ENCODE measurements at places on chromosomes 2 and 18.

DNA sequence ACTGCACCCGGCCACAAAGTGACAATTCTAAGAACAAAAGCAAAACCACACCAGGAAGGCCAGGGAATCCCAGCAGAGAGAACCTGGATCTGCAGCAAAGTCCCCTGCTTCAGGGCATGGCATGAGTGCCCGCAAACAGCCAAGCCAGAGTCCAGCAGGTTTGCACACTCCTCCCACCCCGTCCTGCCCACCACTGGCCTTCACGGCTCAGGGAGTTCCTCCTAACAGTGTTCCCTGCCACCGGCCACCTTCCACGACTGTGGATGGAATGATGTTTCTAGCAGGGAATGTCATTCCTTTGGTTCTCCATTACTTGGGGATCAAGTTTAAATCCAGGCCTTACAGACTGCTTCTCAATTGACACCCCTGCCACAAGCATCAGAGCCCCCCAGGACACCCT is 42.0 kb upstream of the B3GNT7 start:
- H3K4me1 ChIP-seq, result no peaks in the 10 kb centered on the region
- no peak overlapping the region for H3K4me3 ChIP-seq
- H3K27me3 ChIP-seq, result peaks cover 1% of the 10 kb centered on the region
- DNase-seq, result no peak

- no peak for DNase-seq
- no peak overlapping the region for H3K27ac ChIP-seq
- H3K4me3 ChIP-seq, result no peak overlapping the region
- peaks cover 2% of the 10 kb centered on the region for H3K36me3 ChIP-seq
- no peaks in the 10 kb centered on the region for H3K4me1 ChIP-seq
Observed at GRCh38 chr2:104673225-104673624, 180.7 kb upstream of the POU3F3 start.

- no peak for DNase-seq
- H3K36me3 ChIP-seq, result no peaks in the 10 kb centered on the region
- no peaks in the 10 kb centered on the region for H3K4me1 ChIP-seq
- H3K27ac ChIP-seq, result no peak overlapping the region
- H3K27me3 ChIP-seq, result peaks cover 29% of the 10 kb centered on the region
- H3K4me3 ChIP-seq, result no peak overlapping the region
Observed at GRCh38 chr2:238939074-238939473, 91.2 kb downstream of the TWIST2 start.

DNA sequence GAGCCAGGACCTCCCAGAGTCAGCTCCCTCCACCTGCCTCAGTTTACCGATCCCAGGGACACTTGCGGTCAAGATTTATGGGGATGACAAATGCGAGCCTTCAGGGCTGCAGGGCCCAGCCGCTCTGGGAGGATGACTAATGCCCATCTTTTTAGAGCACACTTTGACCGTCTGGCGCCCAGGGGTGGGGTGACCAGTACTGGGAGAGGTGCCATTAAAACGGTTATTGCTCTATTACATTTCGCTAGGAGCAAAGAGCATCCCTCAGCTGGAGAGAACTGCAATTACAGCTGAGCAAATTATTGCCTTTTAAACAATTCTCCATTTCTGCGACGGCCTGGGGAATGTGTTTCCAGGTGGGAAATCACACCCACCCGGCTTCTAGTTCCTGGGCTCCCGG is 42.6 kb upstream of the HPCAL1 start:
- H3K27me3 ChIP-seq, result peaks cover 13% of the 10 kb centered on the region
- H3K4me1 ChIP-seq, result peaks cover 5% of the 10 kb centered on the region
- DNase-seq, result no peak
- H3K27ac ChIP-seq, result no peak overlapping the region
- no peaks in the 10 kb centered on the region for H3K36me3 ChIP-seq

DNA sequence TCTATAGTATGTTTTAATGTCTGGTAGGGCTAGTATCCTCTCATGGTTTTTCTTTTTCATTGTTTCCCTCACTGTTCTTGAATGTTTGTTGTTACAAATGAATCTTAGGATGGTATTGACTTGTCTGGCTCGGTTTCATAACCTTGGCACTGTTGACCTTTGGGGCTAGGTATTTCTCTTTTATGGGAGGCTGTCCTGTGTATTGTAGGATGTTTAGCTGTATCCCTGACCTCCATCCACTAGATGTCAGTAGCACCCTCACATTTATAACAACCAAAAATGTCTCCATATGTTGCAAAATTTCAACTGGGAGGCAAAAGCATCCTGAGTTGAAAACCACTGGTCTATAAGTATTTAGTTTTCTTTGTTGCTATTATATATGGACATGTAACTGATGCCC is 7.0 kb upstream of the AOX1 start:
- no peaks in the 10 kb centered on the region for H3K27me3 ChIP-seq
- peaks cover 8% of the 10 kb centered on the region for H3K4me1 ChIP-seq
- no peak overlapping the region for H3K27ac ChIP-seq
- DNase-seq, result no peak
- H3K4me3 ChIP-seq, result no peak overlapping the region

DNA sequence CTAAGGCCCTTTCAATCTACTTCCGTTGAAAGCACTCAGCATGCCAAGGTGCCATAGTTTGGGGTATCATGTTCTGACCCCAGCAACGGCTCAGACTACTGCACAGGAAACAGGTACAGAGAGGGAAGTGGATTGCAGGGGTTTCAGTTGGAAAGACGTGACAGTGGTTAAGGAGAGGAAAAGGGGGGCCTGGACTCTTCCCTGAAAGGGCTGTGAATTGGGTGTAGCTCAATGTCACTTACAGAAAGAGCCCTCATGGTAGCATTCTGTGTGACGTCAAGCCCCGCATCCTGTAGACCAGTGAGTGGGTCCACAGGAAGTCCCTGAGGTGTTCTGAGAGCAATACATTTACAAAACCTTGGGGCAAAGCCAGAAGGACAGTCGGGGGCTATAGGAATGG is 121.5 kb upstream of the GYPC start:
- no peak for DNase-seq
- no peaks in the 10 kb centered on the region for H3K36me3 ChIP-seq
- H3K27me3 ChIP-seq, result peaks cover 65% of the 10 kb centered on the region
- H3K4me1 ChIP-seq, result peaks cover 5% of the 10 kb centered on the region
- no peak overlapping the region for H3K4me3 ChIP-seq
- no peak overlapping the region for H3K27ac ChIP-seq

- H3K4me3 ChIP-seq, result no peak overlapping the region
- no peak overlapping the region for H3K27ac ChIP-seq
- peaks cover 31% of the 10 kb centered on the region for H3K27me3 ChIP-seq
- H3K4me1 ChIP-seq, result peaks cover 7% of the 10 kb centered on the region
- peaks cover 2% of the 10 kb centered on the region for H3K36me3 ChIP-seq
Observed at GRCh38 chr2:7400628-7401027, 483.4 kb downstream of the RNF144A start.

- no peaks in the 10 kb centered on the region for H3K27me3 ChIP-seq
- peaks cover 6% of the 10 kb centered on the region for H3K36me3 ChIP-seq
- peaks cover 30% of the 10 kb centered on the region for H3K4me1 ChIP-seq
- H3K4me3 ChIP-seq, result no peak overlapping the region
Observed at GRCh38 chr18:45007531-45007930, 326.8 kb downstream of the SETBP1 start.

DNA sequence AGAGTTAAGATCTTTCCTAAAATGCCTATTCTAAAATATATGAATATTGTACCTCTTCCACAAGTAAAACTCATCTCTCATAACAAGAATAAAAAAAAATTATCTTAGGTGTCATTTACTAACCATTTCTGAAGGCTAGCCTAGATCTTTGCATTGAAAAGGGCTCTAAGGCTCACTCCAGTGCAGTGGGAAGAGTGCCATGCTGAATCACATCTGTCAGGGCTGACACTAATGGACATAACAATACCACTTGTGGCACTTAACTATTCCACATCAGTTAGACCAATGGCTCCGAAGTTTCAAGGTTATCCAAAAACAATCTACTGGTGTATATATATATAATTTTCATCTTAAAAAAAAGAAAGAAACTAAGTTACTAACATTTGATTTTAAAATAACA is 130.2 kb downstream of the EXOC6B start:
- H3K4me1 ChIP-seq, result peaks cover 5% of the 10 kb centered on the region
- no peaks in the 10 kb centered on the region for H3K27me3 ChIP-seq
- no peak overlapping the region for H3K27ac ChIP-seq
- H3K36me3 ChIP-seq, result peaks cover 6% of the 10 kb centered on the region
- no peak overlapping the region for H3K4me3 ChIP-seq

DNA sequence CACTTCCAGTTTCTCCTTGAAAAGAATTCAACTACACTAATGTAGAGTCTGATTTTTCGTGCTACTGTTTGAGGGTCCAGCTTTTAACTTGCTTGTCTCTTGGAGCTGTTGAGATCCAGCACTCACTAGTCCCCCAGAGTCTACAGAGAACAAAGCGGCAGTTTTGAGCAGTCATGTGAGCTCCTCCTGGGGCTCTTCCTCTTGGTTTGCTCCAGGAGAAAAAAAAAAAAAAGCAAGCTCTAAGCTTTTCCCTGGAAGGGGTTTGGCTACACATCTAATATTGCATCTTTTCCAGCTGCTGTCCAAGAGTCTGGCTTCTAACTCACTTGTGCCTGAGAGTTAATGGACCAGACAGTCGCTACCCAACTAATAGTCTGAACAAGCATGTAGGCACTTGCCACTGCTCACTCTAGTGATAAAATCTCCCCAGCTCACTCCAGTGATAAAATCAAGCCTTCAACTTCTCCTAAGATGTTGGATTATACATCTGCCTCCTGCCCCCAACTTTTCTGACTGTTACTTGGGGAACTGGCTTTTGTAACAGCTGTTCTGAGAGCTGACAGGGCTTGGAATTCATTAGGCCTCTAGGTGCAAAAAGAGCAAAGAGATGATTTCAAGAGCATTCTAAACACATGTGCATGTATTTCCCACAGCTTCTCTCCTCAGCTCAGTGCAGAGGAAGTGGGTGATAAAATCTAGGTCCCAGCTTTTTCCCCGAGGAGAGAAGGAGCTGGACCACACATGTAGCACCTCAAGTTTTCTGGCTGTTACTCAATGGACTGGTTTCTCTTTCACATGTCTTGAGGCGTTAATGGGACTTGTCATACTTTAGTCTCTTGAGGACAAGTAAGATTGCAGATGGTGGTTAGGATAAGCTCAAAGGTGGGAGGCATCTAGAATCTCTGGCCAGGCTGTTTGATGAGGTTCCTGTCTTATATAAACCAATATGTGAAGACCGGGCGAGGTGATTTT is 750.5 kb downstream of the LRP1B start:
- no peaks in the 10 kb centered on the region for H3K27me3 ChIP-seq
- H3K36me3 ChIP-seq, result no peaks in the 10 kb centered on the region
- H3K4me1 ChIP-seq, result no peaks in the 10 kb centered on the region
- no peak overlapping the region for H3K4me3 ChIP-seq
- no peak overlapping the region for H3K27ac ChIP-seq

- no peak overlapping the region for H3K4me3 ChIP-seq
- DNase-seq, result no peak
- H3K27ac ChIP-seq, result no peak overlapping the region
- H3K27me3 ChIP-seq, result no peaks in the 10 kb centered on the region
- no peaks in the 10 kb centered on the region for H3K4me1 ChIP-seq
Observed at GRCh38 chr2:40118622-40119021, 333.3 kb downstream of the SLC8A1 start.

- DNase-seq, result no peak
- no peaks in the 10 kb centered on the region for H3K27me3 ChIP-seq
- peaks cover 8% of the 10 kb centered on the region for H3K4me1 ChIP-seq
- no peak overlapping the region for H3K4me3 ChIP-seq
- no peak overlapping the region for H3K27ac ChIP-seq
Observed at GRCh38 chr2:181904022-181904632, 12.6 kb downstream of the ITPRID2 start.

DNA sequence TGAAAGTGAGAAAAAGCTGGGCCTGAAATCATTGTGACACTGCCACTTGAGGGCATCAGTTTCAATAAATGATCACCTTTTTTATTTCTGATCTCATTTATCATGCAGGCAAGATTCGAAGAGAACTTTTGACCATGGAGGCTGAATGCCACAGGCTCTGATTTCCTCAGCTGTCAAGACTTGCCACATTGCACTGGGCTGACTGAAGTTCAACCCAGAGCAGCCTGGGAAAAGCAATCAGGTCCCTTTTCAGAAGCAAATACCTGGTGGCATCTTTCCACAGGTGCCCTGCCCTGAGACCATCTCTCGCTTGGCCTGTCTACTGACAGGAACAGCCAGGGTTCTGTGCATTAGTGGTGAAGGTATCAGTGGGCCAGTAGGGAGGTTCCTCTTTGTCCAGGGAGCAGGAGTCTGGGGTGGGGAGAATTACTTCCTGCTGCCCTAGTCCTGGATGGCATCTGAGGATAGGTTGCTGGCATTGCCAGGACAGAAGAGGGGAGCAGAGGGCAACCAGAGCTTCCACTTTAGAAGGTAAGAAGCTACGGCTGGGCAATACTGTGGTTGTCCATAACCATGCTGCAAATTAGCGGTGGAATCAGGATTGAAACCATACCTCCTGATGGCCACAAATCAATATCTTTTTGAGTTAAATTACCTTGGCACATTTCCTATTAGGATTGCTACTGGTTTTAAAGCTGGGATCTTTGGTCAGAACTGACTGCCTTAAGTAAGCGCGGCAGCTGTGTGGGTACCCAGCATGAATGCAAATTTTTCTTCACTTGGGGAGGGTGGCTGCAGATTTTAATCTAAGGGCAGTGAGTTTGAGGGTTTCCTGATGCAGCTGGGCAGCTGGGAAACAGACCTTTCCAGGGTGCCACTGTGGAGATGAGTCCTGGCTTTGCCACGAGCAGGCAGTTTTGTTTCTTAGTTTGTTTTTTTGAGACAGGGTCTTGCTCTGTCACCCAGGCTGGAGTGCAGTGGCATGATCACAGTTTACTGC is 394.5 kb downstream of the ALK start:
- no peak for DNase-seq
- no peak overlapping the region for H3K27ac ChIP-seq
- no peak overlapping the region for H3K4me3 ChIP-seq
- no peaks in the 10 kb centered on the region for H3K36me3 ChIP-seq
- H3K4me1 ChIP-seq, result no peaks in the 10 kb centered on the region

DNA sequence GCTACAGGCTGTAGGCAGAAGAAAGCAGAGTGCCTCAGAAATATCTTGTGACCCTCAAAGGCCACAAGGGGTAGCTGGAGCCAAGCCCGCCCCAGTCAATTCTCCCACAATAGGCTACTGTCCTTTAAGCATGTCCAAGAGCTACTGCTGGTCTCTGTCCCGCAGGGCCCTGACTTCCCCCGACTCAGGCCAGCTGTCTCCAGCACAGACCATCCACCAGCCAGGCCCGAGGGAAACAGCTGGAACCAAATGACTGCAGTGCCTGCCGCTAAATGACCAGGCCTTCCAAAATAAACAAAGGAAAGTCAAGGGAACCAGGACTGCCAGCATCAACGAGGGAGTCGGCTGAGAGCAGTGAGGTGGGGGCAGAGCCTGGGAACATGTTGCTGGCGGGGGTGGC is 36.7 kb downstream of the MCFD2 start:
- no peak overlapping the region for H3K27ac ChIP-seq
- no peak for DNase-seq
- no peaks in the 10 kb centered on the region for H3K36me3 ChIP-seq
- no peaks in the 10 kb centered on the region for H3K4me1 ChIP-seq
- H3K27me3 ChIP-seq, result no peaks in the 10 kb centered on the region

- H3K4me1 ChIP-seq, result no peaks in the 10 kb centered on the region
- peaks cover 2% of the 10 kb centered on the region for H3K36me3 ChIP-seq
- no peak overlapping the region for H3K4me3 ChIP-seq
- no peaks in the 10 kb centered on the region for H3K27me3 ChIP-seq
- no peak for DNase-seq
Observed at GRCh38 chr2:183088061-183088460, 9.5 kb downstream of the DUSP19 start.
